ENCODE measurements at places on chromosomes 16 and 17. TPM values are rescaled to one million over a fixed set of nuclear protein-coding genes. Genes with fewer than 3 reads are reported as not detected.

Gene TVP23A
- total RNA-seq, result 0.22 TPM

Gene SRCIN1
- 2.0 TPM for total RNA-seq

Gene CA5A
- not detected for total RNA-seq

Gene CACNG1
- not detected for total RNA-seq

Gene SMTNL2
- total RNA-seq, result 33.4 TPM
